NCI-H1930 (cell line): ENCODE measurements at places on chromosomes 16 and 17.
A peak's percentile ranks its signal among the peaks of the same experiment; 100 is the strongest.

GRCh38 chr17:59366773-59367656, 35.6 kb downstream of the YPEL2 start:
- DNase-seq, result no peak

GRCh38 chr17:8963647-8964258, 1.8 kb downstream of the PIK3R5 start:
- DNase-seq, result no peak

DNA sequence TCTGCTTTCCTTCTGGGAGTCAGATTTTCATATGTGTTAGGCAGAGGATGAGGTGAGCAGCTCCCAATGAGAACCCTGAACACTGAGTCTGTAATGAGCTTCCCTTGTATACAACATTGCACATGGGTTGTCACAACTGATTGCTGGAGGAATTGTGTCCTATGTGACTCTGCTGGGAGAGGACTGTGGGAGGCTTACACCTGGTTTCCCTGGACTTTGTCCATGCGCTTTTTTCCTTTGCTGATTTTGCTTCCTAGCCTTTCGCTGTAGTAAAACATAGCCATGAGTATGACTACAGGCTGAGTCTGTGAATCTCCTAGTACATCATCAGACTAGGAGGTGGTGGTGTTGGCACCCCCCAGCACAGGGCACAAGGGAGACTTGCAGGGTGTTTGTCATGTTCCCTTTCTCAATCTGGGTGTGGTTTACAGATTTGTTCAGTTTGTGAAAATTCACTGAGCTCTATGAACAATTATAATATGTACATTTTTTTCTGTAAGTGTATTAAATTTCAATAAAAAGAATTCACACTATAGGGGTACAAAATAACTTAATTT, 1.7 kb upstream of the PLK1 start:
- no peak for DNase-seq

- DNase-seq, result no peak
Measured at GRCh38 chr17:79905832-79906231, 66.6 kb upstream of the CBX4 start.

DNA sequence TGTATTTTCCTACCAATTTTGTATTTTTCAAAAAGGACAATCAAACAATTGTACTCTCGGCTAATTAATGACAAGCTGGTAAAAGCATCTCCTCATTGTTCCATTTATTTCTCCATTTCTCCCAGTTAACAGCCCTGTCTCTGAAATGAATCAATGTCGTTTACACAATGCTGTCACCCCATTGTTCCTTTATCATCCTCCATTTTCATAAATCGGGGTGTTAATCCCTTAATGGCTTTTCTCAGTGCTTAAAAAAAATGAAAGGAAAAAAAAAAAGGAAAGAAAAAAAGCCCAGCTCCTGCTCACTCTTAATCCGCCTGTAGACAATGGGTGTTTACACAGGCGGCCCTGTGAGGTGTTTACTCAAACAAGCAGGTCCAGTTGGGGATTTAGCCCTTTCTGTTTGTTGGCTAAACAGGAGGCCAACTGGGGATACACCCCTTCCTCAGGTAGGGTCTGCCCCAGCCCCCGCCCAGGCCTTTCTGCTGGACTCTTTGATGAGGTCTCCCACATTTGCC, 86.8 kb upstream of the SALL1 start:
- peak; percentile 20 for DNase-seq
